ENCODE measurements at places on chromosomes 6 and 20. TPM values are rescaled to one million over a fixed set of nuclear protein-coding genes. Genes with fewer than 3 reads are reported as not detected.

KIF25 gene
- total RNA-seq = not detected

COX4I2 gene
- total RNA-seq = not detected

ENTPD6 gene
- total RNA-seq = 37.8 TPM

SLCO4A1 gene
- 3.1 TPM for total RNA-seq
